Activated CD8-positive, alpha-beta memory T cell treated with anti-CD3 and anti-CD28 coated beads, Interleukin-2, amount 50 U/mL, for 48 hours (primary cell): ENCODE measurements at places on chromosomes 3 and 15.

GRCh38 chr3:108099244-108099643 lies 8.4 kb upstream of the CD47 start:
- no peak for DNase-seq

- DNase-seq, result no peak
These were observed 12.6 kb downstream of the TIPARP start for GRCh38 chr3:156687023-156687422.

GRCh38 chr3:40363674-40364073 lies 23.3 kb upstream of the ENTPD3 start:
- DNase-seq, result no peak

DNA sequence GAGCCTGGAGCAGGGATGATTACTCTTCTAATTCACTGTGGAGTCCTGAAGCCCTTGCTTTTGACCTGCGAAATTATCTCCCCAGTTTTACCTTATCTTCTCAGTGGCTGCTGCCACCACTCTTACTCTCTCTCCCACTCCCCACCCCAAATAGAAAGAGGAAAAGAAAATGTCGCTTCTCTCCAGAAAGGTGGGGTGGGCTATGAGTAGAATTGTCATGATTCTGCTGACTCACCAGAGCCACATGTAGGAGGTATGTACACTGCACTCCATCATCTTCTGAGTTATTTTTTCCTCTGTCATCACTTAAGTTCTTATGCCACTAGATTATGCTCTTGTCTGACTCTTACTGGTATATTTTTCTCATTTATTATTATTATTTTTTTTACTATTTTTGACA lies 43.9 kb upstream of the TMEM158 start:
- DNase-seq, result no peak

- no peak for DNase-seq
These were observed 34.7 kb upstream of the ZPLD1 start for GRCh38 chr3:102400142-102400541.

DNA sequence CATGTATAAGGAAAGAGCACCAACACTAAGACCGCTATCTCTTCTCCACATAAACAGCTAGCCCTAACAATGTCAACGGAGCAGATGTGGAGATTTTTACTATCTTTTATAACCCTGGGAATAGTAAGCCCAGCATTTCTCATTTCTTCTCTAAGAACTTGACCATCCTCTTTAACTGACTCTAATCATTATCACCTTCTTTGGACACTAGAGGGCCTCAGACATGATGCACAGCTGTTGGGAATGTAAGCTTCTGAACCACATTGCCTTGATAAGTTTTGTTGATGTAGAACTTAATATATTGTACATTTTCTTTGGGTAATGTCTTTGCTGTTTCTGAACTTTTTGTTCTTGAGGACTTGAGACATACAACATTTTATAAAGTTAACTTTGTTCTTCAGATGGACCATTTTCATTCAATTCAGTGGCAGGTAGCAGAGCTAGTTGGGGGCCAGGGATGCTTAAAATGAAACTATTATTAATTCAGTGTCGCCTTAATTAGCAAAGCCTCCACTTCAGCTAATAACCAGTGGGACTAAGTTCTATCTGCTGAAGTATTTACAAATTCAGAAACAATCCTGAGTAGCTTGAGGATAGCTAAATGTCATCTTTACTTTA lies 9.6 kb upstream of the TAGLN3 start:
- no peak for DNase-seq

DNA sequence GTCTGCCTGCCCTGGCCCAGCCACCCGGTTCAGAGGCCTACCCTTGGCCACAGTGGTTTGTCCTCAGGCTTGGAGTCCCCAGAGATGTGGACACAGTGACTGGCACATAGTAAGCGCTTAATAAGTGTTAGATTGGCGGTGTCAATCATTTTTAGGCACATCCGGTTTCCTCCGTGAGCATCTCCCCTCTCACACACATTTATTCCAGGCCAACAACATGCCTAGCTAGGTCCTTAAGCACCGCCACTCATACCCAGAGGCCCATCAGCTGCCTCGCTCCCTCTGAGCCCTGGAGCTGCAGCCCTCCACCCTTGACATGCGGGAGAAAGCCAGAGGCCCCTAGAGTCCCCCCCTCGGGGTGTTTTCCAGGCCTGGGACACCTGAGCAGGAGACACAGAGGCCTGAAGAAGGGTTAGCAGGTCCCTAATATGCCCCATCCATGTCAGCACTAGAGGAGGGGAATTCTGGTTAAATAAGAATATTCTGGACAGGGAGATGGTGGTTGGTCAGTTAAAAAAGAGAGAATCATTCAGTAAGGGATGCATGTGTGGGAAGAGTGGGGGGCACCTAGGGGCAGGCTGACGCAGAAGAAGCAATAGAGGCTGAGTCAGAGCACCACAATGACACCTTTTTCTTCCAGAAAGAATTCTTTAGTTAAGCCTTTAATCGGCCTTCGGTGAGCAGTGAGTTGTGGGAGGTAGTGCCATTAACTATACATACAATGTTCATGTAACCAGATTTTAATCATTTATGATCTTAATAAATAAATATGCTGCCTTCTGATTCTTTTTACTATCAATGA lies 22.3 kb downstream of the NR2F2 start:
- no peak for DNase-seq

- DNase-seq, result peak; percentile 72
These were observed at the start of gene USP13 for GRCh38 chr3:179652447-179653095. Gene USP13 (plus strand): TSS chr3:179653040. CDS start chr3:179653226, 186 bp downstream.

DNA sequence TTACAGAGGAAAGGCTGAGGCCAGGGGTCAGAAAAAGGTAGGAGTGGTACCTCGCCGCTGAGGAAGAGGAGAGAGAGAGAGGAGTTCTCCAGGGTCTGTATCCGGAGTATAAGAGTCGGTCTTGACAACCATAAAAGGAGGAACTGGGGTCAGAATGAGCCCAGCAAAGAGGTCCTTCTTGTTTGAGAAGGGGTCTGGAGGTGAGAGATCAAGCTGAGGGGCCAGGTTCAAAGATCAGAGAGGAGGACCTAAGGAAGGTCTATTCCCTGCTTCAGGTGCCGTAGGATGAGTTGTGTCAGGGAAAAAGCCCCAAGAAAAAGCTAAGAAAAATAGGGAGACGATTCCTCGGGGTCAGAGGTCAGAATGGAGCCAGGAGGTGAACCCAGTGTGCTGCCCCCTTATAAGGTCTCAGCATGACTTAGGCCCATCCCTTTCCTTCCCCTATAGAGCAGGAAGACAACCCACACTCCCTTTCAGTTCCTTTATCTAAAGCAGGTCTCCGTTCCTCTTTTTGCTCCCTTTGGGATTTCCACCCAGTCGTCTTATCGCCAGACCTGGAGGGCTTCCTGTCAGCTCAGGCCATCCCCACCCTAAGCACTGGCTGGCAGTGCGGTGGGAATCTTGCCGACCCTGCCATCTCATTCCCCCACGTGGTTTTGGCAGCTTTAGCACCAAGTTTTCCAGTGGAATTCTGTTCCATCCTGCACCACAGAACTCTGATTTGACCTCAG lies 651 bp downstream of the MTMR14 start:
- DNase-seq, result no peak
